NCI-H69 (cell line): ENCODE measurements at places on chromosomes 16 and 17.

DNA sequence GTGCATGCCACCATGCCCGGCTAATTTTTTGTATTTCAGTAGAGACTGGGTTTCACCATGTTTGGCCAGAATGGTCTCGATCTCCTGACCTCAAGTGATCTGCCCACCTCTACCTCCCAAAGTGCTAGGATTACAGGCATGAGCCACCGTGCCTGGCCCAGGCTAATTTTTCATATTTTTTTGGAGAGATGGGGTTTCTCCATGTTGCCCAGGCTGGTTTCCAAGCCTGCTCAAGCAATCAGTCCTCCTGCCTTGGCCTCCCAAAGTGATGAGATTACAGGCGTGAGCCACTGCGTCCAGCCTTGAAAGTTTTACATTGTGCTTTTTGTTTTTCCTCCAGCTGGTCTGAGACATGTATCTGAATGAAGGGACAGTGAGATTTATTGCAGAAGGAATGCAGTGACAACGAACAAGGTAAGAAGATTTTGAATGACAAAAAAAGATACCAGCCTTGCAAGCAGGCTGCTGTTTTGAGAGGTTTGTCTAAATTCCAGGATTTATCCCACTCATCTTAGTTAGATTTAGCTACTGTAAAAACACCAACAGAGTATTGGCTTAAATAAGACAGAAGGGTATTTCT lies 3.4 kb upstream of the ENGASE start:
- no peak for DNase-seq

DNA sequence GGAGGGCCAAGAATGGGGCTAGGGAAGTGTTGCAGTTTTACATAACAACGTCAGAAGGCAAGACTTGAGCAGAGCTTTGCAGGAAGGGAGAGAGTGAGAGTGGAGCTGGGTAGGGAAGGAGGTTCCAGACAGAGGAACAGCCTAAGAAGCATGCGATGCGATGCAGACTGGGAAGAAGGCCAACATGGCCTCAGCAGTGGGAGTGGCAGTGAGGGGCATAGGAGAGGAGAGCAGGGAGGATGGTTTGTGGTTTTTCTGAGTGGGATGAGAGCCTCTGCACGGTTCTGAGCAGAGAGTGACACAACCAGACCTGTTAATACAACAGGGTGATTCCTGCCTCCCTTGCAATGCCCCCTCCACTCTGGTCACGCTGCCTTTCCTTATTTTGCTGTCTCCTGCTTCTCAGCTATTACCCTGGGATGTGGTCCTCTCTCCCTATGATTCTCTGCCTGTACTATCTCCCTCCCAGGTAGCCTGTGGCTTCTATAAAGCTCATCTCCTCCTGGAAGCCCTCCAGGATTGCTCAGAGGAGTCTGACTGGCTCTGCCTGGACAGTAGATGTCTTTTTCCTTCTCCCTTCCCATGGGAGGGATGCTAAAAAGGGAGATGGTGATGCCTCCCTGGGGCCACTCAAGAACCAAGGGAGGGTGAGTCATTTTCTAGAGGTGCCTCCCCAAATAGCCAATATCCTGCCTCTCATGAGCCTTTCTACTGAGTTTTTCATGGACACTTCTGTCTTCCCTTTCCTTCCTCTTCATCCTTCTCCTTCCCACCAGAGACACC lies 38.7 kb upstream of the NGFR start:
- DNase-seq: no peak

DNA sequence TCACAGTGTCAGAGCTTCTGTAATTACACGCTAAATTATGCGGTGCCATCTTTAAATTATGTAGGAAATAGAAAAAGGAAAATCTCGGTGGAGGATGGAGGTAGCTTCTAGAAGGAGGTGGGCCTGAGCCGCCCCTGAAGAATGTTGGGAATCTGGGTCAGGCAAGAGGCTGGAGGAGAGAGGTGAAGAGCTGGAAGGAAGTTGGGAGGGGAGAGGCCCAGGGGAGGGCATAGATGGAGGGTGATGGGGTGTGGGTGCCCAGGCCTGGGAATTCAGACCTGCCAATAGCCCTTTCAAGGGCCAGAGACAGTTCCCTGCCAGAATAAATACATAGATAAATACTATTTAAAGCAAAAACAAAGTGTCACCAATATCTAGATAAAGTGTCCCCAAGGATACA lies 415.0 kb upstream of the HSBP1 start:
- DNase-seq: no peak

GRCh38 chr16:82337355-82337754 lies 167.3 kb upstream of the MPHOSPH6 start:
- DNase-seq: no peak

DNA sequence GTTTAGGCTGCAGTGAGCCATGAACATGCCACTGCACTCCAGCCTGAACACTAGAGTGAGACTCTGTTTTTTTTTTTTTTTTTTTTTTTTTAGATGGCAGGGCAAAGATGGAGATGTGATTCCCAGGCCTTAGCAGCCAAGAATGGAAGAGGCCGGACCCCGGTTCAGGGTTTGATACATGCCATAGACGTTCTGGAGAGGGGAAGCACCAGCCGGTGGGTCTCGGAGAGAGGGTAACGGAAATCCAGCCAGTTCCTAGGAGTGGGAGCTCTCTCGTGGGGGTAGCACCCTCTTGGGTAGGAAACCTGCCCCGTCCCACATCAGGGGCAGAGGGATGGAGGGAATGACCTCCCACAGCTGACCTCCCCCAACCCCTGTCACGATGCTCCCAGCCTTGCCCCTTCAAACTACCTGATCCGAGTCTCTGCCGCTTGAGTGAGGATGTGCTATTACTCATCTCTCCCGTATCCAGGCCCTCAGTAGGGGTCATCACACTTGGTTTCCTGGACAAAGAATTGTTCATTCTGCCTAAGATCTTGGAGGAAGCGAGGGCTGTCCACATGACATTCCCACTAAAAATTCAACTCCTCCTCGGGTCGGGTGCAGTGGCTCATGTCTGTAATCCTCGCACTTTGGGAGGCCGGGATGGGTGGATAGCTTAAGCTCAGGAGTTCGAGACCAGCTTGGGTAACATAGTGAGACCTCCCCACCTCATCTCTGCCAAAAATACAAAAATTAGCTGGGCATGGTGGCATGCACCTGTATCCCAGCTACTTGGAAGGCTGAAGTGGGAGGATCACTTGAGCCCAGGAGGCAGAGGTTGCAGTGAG lies 47.3 kb downstream of the MIS12 start:
- no peak for DNase-seq

DNA sequence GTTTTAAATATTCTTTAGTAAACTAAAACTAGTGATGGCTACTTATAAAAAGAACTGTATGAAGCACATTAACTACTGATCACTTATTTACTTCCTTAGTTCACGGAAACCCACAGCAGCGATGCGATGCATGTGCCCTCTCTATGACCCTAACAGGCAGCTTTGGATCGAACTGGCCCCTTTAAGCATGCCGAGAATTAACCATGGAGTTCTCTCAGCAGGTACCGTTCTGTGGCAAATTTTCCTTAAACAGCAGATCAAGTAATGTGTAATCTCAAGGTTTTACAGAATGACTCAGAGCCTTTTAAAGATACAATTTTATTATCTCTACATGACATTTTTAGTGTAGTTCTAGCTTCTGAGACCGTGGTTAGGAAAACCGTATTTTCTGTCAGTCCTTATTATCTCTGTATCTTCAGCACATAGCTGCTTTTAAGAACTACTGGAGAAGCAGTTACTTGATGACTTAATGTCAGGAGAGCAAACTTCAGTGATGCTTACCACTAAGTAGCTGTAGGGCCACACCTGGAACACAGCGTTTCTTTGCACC lies 43.0 kb downstream of the GAN start:
- no peak for DNase-seq

GRCh38 chr16:13956635-13957196 lies 36.8 kb downstream of the ERCC4 start:
- DNase-seq: no peak

DNA sequence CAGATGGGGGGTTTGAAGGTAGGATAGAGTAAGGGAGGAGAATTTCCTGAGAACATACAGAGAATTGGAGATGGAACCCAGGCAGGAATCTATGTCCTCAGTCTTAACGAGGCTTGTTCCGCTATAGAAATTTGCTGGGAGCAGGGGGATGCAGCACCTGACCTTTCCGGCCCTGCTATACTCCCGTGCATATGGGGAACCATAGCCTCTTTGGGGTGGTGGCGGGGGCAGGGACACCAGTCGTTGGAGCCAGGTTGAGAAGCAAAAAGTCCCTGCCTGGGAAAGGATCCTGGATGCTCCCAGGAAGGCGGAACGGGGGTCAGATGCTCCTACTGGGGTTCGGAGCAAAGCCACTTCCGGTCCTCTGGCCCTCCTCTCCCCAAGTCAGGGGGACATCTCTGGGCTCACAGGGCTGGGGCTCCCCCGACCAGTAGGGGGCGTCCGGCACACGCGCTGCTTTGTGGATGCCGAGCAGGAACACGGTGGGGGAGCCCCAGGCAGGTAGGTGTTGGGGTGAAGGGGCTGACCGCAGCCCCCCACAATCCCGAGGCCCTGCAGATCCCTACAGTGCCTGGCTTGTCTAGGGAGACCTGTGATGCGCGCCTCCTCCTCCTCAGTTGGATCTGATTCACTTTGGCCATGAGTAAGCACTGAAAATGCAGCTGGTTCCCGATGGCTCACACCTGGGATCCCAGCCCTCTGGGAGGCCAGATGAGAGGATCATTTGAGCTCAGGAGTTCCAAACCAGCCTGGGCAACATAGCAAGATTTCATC lies 15.5 kb upstream of the TFAP4 start:
- DNase-seq: peak; percentile 83

DNA sequence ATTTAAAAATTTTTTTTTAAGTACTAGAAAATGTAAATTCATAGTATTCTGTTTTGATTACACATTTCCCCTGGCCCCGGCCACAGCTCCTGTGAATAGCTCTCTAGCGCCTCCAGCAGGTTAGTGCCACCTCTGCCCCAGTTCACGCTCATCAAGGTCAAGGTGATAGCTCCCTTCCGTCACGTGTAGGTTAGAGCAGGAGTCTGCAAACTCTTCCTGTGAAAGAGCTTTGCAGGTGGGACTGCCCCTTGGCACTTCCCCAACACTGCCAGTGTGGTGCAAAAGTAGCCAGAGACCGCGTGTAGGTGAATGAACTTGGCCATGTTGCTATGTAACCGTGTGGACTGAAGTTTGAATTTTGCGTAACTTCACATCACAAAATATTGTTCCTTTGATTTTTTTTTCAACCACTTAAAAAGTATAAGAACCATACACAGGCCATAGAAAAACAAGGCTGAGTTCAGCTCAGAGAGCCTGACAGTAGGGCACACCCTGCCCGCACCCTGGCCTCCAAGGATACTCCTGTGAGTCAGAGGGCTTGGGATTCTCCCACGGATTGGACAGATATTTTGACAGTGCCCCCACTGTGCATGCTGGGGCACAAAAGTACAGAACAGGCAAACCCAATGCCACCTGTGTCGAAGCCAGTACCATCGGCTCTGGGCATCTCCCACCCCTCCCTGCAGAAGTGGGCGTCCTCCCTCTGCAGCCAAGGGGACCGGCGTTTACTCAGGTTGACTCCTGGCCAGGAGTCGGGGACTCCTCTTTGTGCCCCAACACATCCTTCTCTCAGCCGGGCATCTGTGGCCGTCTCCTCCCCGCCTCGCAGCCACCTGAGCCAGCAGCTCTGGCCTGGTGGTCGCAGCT lies 92.0 kb upstream of the CHMP6 start:
- peak; percentile 60 for DNase-seq

GRCh38 chr17:3033248-3033640 lies 30.2 kb downstream of the OR1D5 start:
- DNase-seq: no peak

DNA sequence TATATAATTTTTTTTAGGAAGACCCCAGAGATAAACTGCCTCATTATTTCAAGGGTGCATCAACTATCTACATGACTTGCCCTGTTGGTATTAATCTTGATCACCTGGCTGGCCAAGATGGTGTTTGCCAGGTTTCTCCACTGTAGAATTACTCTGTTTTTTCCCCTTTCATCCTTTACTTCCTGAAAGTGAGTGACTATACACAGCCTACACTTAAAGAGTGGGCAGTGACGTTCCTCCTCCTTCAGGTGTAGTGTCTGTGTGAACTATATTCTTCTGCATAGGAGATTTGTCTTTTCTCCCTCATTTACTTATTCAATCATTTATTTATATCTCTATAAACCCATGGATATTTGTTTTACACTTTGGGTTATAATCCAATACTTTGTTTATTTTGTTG lies 246.7 kb downstream of the IRF8 start:
- DNase-seq: no peak

- DNase-seq: no peak
Observed at GRCh38 chr17:60630352-60630751, 30.4 kb downstream of the PPM1D start.

DNA sequence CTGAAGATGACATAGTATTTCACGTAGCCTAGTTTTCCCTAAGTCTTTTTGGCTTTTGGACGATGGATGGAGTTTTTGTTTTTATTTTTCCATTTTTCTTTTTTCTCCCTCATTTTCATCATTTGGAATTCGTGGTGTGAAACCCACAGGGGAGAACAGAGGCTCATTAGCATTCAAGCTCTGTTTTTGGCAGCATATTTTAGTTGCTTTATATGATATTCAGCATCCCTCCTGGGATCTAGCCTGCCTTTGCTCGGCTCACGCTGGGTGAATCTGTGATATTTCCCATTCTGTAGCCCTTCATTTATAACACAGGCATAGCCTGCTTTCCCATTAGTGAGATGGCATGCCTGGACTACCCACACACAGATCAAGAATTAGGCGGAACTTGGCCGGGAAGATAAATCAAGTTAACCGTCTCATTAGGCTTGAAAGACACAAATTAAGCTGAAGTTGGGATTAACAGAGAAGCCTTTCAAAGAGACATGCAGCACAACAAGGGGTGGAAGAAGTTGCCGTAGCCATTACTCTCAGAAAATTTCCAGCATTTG lies 20.1 kb upstream of the CLEC19A start:
- no peak for DNase-seq

- no peak for DNase-seq
Observed at GRCh38 chr16:80082906-80083305, 457.9 kb upstream of the DYNLRB2 start.

DNA sequence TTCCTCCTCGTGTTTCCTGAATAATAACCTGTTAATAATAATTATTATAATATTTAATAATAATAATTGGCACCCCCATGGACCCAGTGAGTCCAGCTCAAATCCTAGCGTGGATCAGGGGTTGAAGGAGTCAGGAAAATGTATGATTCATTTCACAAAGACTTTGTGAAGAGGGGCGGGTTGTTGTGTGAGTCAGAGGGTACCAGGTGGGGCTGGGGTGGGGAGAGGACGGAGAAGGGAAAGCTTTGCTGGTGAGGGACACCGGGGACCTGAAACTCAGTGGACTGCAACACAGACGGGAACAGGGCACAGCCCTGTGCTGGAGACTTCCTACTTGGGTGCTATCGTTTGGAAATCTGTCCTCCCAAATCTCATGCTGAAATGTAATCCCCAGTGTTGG lies 3.1 kb upstream of the ADORA2B start:
- DNase-seq: no peak
